GM10248 (cell line): ENCODE measurements at places on chromosomes 2 and 18.

- no peak for DNase-seq
These were observed 159.6 kb downstream of the BAZ2B start for GRCh38 chr2:159456500-159457426.

DNA sequence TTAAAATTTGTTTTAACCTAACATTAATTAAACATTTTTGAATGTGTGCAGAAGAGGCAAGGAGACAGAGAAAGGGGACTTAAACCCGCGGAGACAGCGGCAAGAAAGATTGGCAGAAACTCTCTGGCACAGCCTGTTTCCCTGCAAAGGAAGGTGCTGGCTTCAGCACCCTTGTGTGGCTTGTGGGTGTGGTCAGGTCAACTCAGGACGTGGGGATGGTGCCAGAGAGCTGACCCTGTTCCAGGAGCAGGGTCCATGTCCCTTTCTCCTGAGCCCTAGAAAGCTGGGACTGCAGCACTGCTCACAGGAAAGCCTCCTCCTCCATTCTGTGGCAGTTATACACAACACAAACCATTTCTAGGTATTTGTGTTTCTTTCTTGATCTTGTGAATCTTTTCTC, 176.2 kb upstream of the ST6GAL2 start:
- DNase-seq: no peak

DNA sequence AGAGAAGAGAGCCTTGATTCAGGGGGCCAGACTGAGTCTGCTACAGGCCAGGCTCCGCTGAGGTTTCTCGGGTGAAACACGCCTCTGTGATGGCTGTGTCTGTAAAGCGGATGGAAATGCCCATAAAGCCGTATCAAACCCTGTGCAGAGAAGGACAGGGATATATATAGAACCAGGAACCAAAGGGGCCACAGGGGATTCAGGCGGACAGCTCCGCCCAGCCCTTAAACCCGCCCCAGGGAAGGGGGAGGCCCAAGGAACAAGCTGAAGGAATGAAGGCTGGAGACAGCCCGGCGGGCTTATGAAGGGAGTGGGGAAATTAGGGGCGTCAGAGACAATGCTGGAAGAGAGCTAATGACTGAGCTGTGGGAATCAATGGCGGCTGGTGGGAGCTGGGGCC, 42.1 kb downstream of the NHEJ1 start:
- no peak for DNase-seq

DNA sequence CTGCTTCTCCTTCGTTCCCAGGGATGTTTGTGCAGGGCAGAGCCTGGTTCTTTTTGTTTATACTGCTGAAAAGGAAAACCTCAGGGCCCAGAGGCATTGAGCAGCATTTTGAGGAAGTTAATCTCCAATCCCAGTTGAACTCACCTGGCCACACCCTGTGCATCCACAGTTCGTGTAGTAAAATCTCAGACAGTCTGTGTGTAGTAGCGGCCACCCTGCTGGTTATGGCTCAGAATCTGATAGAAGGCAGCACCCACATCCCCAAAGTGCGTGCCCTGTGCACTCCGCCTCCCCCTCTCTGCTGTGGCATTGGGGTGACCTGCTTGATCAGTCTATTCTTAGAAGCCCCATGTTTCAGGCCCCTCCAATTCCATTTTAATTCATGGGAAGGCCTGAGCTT, 10.9 kb downstream of the TRIB2 start:
- no peak for DNase-seq

DNA sequence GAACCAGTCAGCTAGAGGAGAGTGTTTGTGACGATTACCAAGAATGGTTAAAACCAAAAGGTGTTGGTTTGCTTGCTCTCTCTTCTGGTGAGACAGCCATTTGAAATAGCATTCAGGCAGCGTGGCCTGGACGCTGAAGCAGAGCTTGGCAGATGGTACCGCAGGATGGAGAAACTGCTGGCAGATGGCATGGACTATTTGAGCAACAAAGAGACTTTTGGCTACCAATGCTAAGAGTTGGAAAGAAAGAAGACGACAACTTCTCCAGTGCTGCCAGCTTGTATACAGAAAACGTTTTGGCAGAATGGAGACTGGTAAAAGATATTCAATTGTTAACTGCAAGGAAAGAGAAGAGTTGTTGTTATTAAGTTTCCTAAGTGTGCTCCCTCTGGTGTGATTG, 315.0 kb downstream of the PARD3B start:
- DNase-seq: no peak

- no peak for DNase-seq
These were observed 2.8 kb upstream of the ECEL1 start for GRCh38 chr2:232490221-232491138.

- no peak for DNase-seq
These were observed 49.9 kb downstream of the ZAP70 start for GRCh38 chr2:97763176-97763845.

- no peak for DNase-seq
These were observed 430.4 kb downstream of the TXNL1 start for GRCh38 chr18:56207989-56208388.

DNA sequence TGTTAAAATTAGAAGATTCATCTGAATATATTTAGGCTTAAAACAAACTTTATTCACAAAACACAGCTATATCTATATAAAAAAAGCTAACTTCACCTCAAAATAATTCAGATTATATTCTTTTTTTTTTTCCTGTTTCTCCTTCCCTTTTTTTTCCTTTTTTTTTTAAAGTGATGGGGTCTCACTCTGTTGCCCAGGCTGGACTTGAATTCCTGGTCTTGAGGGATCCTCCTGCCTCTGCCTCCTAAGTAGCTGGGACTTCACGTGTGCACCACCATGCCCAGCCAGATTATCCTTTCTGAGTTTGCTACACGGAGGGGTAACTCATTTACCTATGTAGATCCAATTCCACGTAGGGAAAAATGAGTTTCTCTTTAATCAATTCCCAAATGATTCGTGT, 3.8 kb downstream of the IDH1 start:
- no peak for DNase-seq
